ENCODE measurements at places on chromosomes 1 and 21.

DNA sequence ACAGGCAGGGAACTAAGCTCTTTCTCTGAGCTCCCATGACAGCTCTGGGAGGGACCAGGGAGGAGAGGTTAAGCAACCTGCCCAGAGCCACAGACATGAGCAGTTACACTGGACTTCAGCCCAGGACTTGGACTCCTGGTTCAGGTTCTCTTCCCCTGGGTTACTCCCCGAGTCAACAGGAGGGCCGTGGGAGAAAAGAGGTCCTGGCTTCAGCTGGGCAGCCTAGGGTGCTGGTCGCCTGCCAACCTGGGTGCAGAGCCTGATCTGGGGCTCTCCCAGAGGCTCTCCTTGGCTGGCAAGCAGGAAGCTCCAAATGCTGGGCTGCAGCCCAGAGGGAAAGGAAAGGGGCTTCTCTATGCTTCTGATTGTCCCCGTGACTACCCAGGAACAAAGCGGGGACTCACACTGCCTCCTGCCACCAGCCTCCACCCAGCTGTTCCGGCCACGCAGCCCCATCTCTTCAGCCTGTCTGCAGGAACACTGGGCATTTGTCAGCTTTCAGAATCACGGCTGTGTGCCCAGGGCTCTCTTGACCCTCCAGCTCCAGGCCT is 141.8 kb downstream of the HIVEP3 start:
- H3K4me1 ChIP-seq = peaks cover 6% of the 10 kb centered on the region
- peak; percentile 66 for DNase-seq
- H3K36me3 ChIP-seq = no peaks in the 10 kb centered on the region

GRCh38 chr1:197961933-197962332 is 44.8 kb downstream of the LHX9 start:
- no peak overlapping the region for H3K27ac ChIP-seq
- no peak for DNase-seq
- H3K4me3 ChIP-seq = no peak overlapping the region

DNA sequence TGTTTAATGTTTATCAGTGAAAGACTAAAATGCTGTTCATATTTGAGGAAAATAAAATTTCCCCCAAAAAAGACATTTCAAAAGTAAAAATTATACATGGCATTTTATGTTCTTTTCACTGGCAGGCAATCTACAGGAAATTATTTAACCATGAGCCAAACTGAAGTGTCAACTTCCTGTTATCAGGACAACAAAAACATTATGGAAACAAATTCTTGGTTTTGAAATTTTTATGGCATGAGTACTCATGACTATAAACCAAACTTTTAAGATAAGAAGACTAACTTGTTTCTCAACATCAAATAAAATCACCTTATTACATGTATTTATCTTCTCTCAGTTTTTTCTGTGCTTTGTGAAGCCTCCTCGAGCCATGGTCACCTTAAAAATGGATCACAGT is 698.6 kb downstream of the LTN1 start:
- DNase-seq = no peak
- no peaks in the 10 kb centered on the region for H3K4me1 ChIP-seq
- H3K27ac ChIP-seq = no peak overlapping the region

DNA sequence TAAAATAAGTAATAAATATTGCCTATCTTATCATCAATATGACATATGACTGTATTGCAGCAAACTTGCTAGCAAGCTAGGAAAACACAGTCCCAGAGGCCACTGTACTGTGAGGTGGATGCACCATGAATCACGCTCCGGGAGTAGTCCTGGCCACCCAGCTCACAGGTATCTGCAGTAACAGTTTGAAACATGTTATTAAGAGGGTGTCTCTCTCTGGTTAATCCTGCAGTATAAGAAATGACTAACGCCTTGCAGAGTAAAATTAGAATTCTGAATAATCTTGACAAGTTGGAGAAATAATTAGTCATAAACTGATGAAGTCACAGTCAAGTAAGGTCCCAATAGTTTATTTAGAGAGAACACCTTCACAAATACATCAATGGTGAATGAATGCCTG is 34.0 kb upstream of the DPT start:
- no peaks in the 10 kb centered on the region for H3K27me3 ChIP-seq
- H3K27ac ChIP-seq = no peak overlapping the region
- H3K36me3 ChIP-seq = no peaks in the 10 kb centered on the region
- H3K4me1 ChIP-seq = no peaks in the 10 kb centered on the region
- no peak for DNase-seq

DNA sequence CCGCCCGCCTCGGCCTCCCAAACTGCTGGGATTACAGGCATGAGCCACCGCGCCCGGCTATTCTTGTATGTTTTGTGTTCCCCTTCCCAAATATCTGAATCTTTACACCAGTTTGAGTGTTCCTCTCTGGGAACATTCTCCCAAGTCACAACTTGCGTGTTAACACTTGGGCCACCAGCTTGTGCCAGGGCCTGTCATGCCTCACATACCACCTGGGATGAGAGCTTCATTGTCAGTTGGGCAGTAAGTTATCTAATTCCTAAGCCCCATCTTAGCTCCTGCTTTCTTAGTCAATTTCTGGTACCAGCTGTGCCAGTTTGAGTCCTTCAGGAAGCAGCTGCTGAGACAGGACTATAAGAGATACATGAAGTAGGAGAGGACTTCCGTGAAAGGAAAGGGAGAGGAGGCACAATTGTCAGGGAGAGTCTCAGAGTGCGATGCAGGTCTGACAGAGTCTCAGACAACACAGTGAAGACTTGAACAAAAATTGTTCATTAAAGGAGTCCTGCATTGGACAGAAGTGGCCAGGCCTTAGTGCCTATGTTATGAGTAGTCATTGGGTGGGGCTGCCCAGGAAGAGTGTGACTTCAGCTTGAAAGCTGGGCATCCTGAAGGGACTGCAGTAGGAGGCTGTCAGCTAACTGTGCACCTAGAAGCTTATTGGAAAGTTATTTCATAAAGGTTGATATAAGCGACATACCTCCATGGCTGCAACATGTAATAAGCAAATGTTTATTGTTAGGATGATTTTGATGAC is 17.3 kb downstream of the ZFYVE9 start:
- no peaks in the 10 kb centered on the region for H3K27me3 ChIP-seq
- H3K27ac ChIP-seq = no peak overlapping the region
- no peak for DNase-seq

DNA sequence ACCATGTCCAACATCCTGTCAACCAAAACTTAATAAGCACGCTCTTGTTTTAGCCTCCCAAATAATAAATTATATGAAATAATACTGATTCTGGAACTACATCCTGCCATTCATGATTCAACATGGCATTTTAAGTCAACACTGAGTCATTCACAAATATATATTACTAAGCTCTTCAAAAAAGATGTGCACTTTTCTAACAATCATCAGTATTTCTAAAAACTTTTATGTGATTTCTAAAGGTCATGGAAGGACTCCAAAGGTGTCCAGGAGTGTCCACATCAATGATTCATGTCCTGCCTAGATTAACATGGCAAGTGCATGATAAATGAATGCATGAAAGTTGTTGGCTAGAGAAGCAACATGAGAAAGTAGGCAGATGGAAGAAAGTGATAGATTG is 51.6 kb downstream of the NEGR1 start:
- no peak overlapping the region for H3K4me3 ChIP-seq
- H3K27me3 ChIP-seq = no peaks in the 10 kb centered on the region

GRCh38 chr21:46569081-46569480 is 35.8 kb downstream of the S100B start:
- H3K4me3 ChIP-seq = no peak overlapping the region
- H3K36me3 ChIP-seq = no peaks in the 10 kb centered on the region
- H3K27ac ChIP-seq = no peak overlapping the region
- no peaks in the 10 kb centered on the region for H3K4me1 ChIP-seq

DNA sequence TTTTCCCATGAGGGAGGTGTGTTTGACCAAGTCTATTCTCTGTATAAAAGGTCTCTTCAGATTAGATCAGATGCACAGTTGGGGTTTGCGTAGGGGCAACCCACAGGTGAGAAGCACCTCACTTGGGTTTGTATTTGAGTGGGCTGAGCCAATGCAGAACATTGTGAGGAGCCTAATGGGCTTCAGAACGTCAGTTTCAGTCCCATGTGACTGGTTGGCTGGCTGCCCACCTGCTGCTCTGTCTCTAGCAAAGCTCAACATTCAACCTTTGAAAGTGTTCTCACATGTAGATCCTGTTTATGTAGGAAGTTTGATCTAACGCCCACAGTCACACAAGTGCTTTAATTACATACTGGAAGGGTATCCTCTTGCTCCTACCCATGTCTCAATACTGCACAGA is 105.5 kb downstream of the FASLG start:
- no peak overlapping the region for H3K4me3 ChIP-seq
- no peak overlapping the region for H3K27ac ChIP-seq

DNA sequence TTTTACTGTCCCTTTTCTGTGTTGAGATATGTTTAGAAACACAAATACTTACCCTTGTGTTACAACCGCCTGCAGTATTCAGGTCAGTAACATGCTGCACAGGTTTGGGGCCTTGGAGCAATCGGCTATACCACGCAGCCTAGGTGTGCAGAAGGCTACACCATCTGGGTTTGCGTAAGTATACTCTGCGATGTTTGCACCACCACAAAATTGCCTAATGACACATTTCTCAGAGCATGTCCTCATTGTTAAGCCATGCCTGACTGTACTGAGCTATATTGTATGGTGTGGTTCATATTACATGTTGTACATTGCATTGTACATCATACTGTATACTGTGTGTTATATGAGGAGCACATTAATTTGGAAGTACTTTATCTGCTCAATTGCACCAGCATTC is 247.4 kb downstream of the RHOU start:
- DNase-seq = no peak
- no peaks in the 10 kb centered on the region for H3K4me1 ChIP-seq
- no peak overlapping the region for H3K27ac ChIP-seq
- no peak overlapping the region for H3K4me3 ChIP-seq
- H3K36me3 ChIP-seq = no peaks in the 10 kb centered on the region

DNA sequence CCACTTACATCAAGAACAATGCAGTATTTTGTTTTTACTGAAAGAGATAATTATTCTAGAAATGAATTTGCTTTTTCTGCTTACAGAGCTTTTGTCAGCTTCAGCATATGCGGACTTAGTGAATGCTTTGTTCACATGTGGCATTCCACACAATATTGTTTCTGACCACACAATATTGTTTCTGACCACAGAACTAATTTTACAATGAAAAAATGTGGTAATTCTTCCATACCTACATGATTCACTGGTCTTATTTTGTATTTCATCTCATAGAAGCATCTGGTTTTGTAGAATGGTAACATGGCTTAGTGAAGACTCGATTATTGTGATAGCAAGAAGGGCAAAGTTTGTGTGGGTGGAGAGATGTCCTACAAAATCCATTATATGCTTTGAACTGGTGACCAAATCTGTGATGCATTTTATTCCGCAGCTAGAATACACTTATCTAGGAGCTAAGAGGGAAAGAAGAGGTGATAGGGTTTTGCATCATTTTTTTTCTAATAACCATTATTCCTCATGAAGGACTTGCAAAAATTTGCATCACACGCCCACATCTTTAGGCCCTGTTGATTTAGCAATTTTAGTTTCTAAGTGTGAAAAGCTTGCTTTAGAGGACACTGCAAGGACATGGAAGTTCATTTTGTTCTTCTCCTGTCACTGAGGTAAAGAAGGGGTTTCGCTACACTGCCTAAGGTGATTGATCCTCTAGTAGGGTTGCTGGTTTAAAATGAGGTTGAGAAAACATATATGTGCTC is 75.3 kb downstream of the HLX start:
- H3K36me3 ChIP-seq = no peaks in the 10 kb centered on the region
- no peak overlapping the region for H3K27ac ChIP-seq
- no peak for DNase-seq
- H3K4me1 ChIP-seq = no peaks in the 10 kb centered on the region
- no peak overlapping the region for H3K4me3 ChIP-seq

DNA sequence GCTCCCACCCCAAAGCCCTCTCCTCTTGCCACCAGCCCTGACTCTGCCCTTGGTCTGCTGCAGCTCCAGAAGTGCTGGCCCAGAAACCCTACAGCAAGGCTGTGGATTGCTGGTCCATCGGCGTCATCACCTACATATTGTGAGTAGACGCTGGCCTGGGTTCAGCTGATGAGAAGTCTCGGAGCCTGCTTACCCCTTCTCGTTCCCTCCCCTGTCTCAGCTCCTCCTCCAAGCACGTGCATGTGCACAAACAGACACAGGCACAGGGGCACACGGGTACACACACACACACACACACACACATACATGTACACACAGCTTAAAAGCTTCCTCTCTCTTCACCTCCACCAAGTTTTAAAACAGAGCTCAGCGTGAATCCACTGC is 24.3 kb downstream of the CAMK1G start:
- H3K27me3 ChIP-seq = no peaks in the 10 kb centered on the region
- H3K27ac ChIP-seq = no peak overlapping the region
- H3K4me3 ChIP-seq = no peak overlapping the region
- H3K4me1 ChIP-seq = no peaks in the 10 kb centered on the region
- no peak for DNase-seq
- H3K36me3 ChIP-seq = no peaks in the 10 kb centered on the region

GRCh38 chr1:192133350-192133926 is 24.8 kb upstream of the RGS18 start:
- H3K4me1 ChIP-seq = no peaks in the 10 kb centered on the region
- no peaks in the 10 kb centered on the region for H3K36me3 ChIP-seq
- DNase-seq = no peak
- no peaks in the 10 kb centered on the region for H3K27me3 ChIP-seq

- H3K27me3 ChIP-seq = no peaks in the 10 kb centered on the region
- no peaks in the 10 kb centered on the region for H3K4me1 ChIP-seq
- no peaks in the 10 kb centered on the region for H3K36me3 ChIP-seq
- DNase-seq = no peak
Observed at GRCh38 chr1:178145605-178146004, 51.7 kb downstream of the RASAL2 start.

DNA sequence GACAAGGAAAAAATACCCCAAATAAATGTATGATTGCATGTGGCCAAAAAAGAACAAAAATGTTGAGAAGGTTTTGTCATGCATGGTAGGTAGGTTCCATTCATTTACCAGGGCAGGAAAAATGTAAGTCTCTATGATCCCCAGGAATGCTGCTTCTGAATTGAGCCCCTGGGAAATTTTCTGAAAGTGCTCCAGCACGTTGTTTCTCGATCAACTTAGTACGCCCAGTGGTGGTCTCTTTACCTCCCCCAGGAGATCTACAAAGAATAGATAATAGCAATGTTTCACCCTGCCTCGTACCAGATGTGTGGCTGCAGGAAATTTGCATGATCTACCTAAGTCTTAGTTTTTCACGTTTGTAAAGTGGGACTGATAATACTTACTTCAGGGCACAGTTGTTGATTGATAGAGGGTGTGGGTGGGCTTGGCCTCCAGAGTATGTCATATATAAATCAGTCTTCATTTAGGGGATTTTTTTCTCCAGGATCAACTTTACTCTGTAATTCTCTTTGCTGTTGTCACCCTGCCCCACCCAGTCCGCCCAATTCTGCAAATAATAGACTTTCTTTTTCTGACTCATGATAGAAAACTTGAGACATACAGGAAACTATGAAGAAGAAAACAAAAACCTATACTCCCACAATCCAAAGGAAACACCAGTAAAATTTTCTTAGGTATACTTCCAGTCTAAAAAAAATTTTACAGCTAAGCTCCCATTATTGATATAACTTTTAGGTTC is 462.0 kb upstream of the RUNX1 start:
- no peaks in the 10 kb centered on the region for H3K27me3 ChIP-seq
- no peak overlapping the region for H3K4me3 ChIP-seq
- H3K4me1 ChIP-seq = no peaks in the 10 kb centered on the region
- DNase-seq = no peak
- H3K27ac ChIP-seq = no peak overlapping the region
